ENCODE measurements at places on chromosomes 4 and X.

- no peak for DNase-seq
Measured at GRCh38 chrX:66731398-66731797, 92.5 kb upstream of the EDA2R start.

- no peak for DNase-seq
Measured at GRCh38 chr4:102862016-102862415, 6.8 kb upstream of the CISD2 start.

DNA sequence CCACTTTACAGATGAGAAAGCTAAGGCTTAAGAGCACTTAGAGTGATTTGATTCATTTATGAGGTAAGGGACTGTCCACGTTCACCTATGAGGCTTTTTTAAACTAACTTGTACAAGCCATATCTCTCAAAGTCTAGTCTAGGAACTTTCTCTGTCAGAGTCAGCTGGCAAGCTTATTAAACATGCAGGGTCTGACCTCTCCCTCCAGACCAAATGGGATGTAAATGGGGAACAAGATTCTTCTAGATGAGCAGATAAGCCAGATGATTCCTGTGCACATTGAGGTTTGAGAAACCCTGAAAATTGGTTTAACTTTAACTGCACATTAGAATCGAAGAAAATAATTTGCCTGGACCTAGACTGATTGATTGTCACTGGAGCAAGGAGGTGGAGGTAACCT lies 160.0 kb upstream of the SPRY1 start:
- no peak for DNase-seq

DNA sequence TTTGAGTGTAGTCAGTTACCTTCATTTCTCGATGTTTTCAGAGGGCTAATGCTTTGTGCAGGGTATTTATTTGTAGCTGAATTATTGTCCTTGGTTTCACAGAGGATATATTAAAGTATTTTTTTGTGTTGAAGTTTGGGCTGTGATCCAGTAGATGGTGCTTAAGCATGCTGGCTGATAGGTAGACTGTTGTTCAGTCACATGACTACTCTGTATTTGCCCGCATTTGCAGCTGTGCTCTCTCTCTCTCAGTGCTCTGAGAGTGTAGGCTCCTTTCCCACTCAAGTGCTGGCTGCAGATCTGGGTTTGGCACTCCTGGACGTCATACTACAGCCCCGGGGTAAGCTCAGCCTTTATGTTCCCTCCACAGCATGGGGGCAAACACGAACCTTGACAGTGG lies 21.7 kb downstream of the RAB40AL start:
- no peak for DNase-seq

DNA sequence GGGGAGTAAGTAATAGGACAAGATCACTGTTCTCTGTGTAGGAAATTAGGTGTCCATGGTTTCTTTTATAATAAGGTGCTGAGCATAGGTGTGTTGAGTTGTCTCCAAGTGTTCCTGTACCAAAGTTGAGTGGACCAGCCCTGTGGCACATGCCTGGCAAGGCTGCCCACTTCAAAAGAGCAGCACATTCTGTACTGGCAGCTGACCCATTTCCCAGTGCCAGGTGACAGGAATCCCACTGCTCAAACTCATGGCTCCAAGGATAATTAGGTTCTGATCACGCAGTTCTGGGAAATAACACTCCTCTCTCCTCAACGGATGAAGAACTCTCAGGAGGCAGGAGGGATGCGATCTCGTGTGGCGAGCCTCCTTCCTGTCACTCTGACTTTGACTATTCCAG lies 12.8 kb upstream of the LGI2 start:
- no peak for DNase-seq

DNA sequence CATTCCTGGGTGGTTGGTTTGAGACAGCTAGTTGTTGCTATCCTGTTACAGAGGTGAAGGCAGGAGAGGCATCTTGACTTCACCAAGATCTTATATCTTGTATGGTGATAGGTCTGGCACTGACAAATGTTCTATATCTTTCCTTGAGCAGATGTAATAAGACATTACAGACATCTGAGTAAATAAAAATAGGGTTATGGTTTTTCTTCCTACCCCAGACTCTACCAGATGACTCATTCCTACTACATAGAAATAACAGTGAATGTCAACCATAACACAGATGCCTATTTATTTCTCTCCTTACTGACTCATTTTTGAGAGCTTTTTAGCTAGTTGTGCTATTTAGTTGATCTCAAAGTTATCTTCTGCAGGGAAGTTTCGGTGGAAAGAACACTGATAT lies 21.9 kb downstream of the HNRNPH2 start:
- DNase-seq, result no peak

DNA sequence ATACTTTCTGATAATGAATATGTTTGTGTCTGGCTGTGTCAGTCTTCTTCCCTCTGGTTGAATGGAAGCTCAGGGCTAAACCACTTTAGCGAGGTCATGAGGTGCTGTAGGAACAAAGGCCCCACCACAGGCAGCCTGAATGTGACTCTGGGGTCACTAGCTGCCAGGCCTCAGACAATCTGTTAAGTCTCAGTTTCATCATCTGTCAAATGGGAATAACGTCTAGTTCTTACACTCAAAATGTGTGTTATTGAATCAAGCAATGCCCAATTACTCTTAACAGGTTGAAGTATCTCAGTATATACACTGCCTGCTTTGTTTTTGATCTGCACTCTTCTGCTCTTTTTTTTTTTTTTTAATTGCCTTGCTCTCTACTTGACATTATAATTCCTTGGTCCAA lies 148.6 kb downstream of the STK32B start:
- DNase-seq, result no peak

- no peak for DNase-seq
Measured at GRCh38 chr4:138892483-138893407, 122.8 kb upstream of the NOCT start.

DNA sequence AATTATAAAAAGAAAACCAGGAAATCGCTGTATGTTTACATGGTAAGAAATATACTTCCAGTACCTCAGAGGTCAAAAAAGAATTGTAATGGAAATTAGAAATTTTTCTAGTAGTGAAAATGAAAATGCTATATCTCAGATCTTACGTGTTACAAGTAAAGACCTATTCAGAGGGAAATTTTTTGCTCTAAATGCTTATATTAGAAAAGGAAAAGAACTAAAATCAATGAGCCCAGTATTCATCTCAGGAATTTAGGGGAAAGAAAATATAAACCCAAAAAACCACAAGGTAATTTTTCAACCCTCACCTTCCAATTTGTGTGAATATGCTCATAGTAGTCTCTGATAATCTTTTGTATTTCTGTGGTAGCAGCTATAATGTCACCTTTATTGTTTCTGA lies 145.6 kb downstream of the RAP1GDS1 start:
- no peak for DNase-seq

- DNase-seq, result no peak
Measured at GRCh38 chrX:40467454-40467853, 113.3 kb upstream of the ATP6AP2 start.

DNA sequence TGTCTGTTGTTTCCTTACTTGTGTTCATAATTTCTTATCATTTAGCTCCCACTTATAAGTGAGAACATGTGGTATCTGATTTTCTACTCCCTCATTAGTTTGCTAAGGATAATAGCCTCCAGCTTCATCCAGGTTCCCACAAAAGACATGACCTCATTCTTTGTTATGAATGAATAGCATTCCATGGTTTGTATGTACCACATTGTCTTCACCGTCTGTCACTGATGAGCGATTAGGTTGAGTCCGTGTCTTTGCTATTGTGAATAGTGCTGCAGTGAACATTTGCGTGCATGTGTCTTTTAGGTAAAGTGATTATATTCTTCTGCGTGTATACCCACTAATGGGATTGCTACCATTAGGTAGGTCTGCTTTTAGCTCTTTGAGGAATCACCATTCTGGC lies 624.3 kb upstream of the EPHA5 start:
- DNase-seq, result no peak

- peak; percentile 61 for DNase-seq
Measured at GRCh38 chr4:14254252-14254651, 626.7 kb upstream of the BOD1L1 start.

- no peak for DNase-seq
Measured at GRCh38 chr4:150518559-150518958, 63.4 kb upstream of the MAB21L2 start.

- DNase-seq, result no peak
Measured at GRCh38 chrX:75273483-75273882, 402 bp upstream of the UPRT start.

DNA sequence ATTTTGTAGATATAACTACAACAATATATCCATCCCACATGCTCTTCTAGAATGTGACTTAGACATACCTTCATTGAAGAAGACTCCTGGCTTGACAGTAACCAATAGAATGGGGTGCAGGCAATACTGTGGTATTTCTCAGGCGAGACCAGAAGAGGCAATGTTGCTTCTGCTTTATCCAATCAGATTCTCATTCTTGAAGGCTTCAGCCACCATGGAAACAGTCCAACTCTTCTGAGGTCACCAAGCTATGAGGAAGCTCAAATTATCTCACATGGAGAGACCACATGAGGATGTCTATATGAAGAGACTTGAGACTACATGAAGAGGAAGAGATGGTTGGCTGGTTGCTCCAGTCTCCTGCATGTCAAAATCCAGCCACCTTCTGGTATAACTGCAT lies 469.9 kb downstream of the PCDH10 start:
- DNase-seq, result no peak

- no peak for DNase-seq
Measured at GRCh38 chr4:6502147-6502546, 29.7 kb upstream of the PPP2R2C start.

- peak; percentile 13 for DNase-seq
Measured at GRCh38 chrX:100895365-100896075, 21.4 kb upstream of the NOX1 start.

DNA sequence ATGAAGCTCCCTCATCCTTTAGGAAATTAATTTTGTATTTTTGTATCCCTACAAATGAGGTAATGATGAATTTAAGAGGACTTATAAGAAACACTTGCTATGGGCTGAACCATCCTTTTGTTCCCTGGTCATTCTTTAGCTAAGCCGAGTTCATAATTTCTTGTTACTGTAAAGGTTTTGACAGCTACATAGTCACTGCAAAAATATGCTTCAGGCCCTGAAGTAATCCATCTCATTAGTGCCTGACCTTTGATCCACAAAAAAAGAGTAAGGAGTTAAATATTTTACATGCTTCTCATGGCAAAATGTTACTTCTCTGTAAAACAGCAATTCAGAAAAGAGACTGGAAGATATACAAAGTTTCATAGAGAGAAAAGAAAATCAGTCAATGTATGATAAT lies 290.6 kb upstream of the SLIT2 start:
- DNase-seq, result no peak

DNA sequence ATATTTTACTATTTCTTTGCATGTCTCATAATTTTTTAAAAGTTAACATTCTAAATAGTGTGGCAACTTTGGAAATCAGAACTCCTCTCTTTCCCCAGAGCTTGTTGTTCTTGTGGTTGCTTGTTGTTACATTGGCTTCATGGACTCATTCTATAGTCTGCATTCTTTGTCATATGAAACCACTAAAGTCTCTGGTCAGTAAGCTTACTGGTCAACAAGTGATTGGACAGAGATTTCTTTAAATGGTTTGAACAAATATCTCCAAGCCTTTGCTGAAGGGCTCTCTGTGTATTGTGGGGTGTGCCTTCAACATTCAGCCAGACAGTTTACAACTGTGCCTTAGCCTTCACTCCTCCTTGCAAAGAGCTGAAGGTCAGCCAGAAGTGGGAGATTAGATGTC lies 147.2 kb downstream of the OPHN1 start:
- DNase-seq, result no peak

GRCh38 chrX:66023385-66024091 lies 16.3 kb downstream of the VSIG4 start:
- no peak for DNase-seq

- DNase-seq, result no peak
Measured at GRCh38 chr4:105145156-105145902, 1.3 kb upstream of the TET2 start.

DNA sequence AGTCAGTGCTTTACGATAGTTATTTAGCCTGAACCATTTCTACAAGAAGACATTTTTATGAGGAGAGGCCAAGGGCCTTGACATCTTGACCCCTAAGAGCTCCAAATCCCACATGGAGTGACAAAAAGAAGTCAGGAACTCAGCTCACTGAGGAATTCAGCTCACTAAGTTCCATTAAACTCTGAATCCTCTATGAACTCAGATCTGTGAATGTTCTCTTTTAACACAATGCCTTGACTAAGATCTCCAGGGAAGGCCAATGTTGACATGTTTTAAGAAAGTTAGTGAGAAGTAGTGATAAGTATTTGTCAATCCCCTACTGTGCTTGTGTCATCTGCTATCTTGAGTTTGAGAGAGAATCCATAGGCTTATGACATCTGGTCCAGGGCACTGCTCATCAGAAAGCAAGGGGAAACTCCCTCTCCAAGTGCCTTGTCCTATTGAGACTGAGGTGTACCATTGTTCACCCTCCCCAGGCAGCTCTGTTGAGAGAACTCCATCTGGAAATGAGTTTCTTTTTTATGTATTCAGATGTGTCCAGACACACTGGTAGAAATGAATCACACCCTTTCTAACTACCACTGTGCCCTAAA lies 68.7 kb upstream of the PCDH19 start:
- DNase-seq, result no peak

DNA sequence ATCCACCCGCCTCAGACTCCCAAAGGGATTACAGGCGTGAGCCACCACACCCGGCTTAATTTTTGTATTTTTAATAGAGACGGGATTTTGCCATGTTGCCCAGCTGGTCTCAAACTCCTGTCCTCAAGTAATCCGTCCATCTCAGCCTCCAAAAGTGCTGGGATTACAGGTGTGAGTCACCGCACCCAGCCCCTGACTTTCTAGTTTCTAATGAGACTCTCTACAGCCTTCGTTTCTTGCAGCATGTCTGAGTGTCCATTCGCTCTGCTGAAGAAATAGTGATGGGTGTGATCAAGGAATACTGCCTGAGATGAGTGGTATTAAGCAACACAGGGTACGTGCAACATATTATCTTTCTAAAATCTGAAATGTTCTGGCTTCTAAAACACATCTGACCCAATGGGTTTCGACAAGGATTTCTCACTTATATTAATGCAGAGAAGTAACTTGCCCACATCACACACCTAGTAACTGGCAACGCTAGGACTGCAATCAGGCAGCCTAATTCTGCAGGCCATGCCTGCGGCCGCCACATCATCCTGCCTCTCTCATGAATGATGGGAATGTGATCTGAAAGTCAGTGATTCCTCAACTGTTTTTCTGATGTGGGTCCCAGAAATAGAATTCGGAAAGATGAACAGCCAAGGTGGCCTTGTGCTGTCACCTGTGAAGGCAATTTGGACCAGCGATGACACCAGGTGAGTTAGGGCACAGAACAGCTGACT lies 74.3 kb downstream of the RBM47 start:
- no peak for DNase-seq

- no peak for DNase-seq
Measured at GRCh38 chr4:80027611-80028010, 45.4 kb downstream of the ANTXR2 start.

- DNase-seq, result no peak
Measured at GRCh38 chr4:15875663-15876460, 62.7 kb downstream of the FGFBP1 start.

- DNase-seq, result peak; percentile 98
Measured at GRCh38 chr4:8241895-8242696, 27.5 kb upstream of the HTRA3 start.

DNA sequence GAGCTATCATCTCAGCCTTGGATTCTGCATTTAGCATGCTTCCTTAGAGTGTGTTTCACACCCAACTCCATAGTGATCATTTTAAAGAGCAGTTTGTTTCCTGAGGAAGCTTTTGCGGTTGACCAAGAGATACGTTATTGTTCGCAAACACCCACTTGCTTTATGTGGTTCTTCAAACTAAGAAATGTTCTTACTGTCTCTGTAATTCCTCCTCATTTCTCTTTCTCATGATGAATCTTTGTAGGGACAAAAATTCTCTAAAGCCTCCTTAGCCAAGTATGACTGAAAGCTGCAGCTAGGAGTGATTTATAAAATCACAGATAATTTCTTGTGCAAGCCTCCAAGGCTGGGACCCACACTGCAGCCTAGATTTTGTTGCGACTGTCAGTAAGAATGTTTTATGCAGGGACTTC lies 10.0 kb downstream of the TNIP3 start:
- DNase-seq, result no peak
